Muscle of back (tissue), 13 donors: ENCODE measurements at places on chromosomes 5 and 9.

- no peak for DNase-seq
Observed at GRCh38 chr5:132230871-132231270, 3.2 kb upstream of the P4HA2 start.

GRCh38 chr9:5798581-5798980 lies 34.3 kb downstream of the ERMP1 start:
- DNase-seq = no peak

GRCh38 chr5:171415115-171415730 lies 4.2 kb upstream of the FGF18 start:
- peak; percentile 43 for DNase-seq

DNA sequence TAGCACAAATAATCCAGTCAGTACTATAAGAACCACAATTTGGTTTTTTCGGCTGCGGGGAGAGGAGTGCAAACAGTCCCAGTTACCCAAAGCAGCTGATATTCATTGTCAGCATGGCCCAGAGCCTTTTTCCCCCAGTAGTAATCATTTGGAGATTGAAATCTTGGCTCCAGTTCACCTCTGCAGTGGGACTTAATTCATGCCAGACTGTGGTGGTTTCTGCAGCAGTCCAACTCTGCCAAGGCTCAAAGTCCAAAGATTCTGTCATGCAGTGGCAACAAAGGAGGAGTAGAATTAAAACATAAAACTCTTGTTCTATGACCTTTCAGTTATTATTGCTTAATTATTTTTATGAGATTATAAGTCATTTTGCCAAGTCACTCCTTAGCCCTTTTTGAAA lies 25.0 kb upstream of the TRIM36 start:
- no peak for DNase-seq

- DNase-seq = no peak
Observed at GRCh38 chr5:113296676-113297075, 138.1 kb downstream of the TSSK1B start.

DNA sequence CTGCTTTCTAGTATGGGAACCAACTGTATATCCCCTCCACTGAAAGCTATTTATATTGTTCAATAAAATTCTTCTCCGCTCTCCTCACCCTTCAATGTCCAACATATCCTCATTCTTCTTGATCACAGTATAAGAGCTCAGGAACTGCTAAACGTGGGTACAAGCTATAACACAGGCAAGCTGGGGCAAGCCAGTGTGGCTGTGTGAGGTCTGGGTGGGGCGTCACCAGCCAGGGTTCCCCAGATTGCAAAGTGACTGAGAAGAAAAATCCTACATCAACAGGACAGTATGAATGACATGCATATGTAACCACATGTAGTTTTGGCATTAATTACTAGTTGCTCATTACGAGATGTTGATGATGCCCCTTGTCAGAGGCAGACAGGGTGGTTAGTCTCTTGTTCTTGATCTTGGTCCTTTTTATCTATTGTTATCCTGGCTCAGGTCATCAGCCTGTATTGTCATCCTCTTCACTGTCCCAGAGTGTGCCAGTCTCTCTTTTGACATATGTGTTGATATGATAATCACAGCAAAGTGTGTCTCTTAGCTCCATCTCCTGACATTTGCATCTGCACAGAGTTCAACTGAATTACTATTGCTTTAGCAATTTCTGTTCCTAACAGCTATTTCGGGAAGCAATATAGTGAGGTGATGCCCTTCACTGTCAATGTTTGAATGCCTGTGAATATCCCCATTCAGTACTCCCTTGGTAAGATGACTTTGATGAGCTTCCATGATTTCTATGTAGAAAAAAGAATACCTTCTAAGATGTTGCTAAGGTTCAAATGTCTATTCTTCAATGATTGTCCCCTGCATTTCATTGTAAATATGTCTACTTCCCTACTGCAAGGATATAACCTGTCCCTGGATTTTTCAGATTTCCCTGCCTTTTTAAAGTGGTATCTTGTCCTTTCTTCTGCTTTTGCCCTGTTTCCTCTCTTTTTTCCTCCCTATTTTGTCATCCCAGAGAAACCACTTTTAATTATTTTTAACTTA lies 140.3 kb downstream of the MAT2B start:
- DNase-seq = no peak

- no peak for DNase-seq
Observed at GRCh38 chr5:113276493-113276892, 158.3 kb downstream of the TSSK1B start.

DNA sequence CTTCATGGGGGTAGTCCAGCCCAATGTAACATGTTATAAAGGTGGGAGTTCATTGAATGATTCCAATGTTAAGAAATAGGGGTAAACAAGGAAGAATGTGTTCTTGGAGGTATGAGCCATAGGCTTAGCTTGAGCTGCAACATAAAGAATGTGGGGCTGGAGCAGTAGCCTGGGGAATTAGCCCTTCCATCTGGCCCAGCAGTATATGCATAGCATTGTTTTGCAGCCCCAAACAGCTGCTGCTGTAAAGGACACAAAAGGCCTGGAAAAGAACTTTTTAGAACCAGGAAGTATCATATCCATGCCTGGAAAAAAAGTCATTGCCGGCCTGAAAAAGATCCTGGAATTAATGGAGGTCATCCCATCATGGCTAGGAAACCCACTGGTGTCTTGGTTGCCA lies 55.8 kb upstream of the SMARCA2 start:
- no peak for DNase-seq

- DNase-seq = peak; percentile 35
Observed at GRCh38 chr5:170523142-170523551, 19.3 kb downstream of the KCNIP1 start.

GRCh38 chr5:65981969-65982619 lies 55.7 kb downstream of the ERBIN start:
- no peak for DNase-seq

DNA sequence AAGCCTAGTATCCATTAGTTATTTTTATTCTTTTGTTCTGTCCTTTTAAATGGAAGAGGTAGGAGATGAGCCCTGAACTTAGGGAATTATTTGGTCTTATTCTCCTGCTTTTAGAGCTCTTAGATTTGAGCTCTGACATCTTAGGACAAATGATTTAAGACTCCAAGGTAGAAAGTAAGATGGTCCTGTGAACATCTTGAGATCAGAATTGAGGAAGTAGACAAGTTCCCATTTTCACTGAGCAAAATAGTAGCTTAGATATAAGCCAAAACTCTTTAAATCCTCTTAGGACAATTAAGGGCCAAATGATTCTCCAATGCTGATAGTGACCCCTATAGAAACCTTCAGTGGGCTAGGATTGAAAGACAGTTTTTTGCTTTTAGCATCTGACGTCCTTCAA lies 53.0 kb upstream of the RUSC2 start:
- DNase-seq = no peak

DNA sequence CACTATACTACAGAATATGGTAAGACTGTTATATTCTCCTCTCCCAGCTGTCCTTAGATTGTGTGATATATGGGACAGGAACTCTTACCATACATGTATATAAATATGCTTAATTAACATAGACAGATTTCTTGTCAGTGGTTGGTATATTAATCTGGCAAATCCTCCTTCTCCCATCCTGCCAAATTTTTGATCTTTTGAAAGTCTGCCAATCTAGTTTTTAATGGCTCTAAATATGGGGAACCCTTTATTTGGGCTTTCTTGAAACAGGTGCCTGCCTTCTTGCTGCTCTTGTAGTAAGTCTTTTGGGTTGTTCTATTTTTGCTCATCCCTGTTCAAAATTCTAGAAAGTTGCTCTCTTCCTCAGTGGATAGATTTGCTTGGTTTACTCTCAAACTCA lies 63.5 kb downstream of the SPATA31D1 start:
- no peak for DNase-seq

DNA sequence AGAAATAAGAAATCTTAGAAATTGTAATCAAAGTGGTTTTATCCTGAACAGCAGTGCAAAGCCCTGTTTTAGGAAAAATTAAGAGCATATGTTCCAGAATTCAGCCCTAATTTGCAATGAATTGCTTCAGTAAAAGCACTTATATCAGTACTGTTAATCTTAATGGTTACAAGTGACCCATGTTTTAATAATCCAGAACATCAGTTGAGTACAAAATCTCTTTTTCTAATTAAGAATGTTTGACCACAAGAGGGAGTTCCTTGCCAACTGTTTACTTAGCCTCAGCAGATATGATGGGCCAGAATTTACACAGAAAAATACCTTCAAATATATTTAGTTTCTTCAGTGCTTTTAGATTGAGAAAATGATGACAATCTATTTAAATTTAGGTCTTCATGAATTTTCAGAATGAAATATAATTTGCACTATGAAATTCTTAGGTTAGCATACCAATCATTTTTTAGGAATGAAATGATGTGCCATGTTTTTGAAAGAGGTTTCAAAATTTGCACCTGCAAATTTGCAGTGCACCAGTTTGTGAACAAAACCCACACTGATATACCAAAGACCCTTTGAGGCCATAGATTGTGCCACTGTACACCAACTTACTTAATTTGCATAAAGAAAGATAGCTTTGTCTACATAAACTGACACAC lies 926.3 kb upstream of the ARRDC3 start:
- peak; percentile 17 for DNase-seq

DNA sequence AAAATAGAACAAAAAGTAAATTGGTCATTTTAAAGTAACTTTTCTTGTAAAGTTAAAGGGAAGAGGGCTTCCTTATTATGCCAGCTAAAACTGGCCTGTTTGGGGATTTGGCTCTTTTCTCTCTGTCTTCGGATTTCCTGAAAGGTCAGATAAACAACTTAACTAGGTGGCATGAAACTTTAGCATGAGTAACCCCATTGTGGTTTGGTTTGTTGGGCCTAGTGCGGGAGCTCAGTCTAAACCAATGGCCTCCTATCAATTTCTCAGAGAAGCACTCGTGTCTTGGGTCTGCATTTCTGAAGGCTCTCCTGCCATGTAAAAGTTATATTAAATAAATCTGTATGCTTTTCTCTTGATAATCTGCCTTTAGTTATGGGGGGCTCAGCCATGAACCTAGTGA lies 48.5 kb upstream of the ANKH start:
- DNase-seq = no peak

GRCh38 chr5:34706084-34706483 lies 50.0 kb downstream of the RAI14 start:
- no peak for DNase-seq
